ENCODE measurements at places on chromosomes 6 and 20.

- no peak for DNase-seq
- H3K27ac ChIP-seq: no peak overlapping the region
- H3K27me3 ChIP-seq: no peaks in the 10 kb centered on the region
- no peak overlapping the region for H3K4me3 ChIP-seq
- H3K36me3 ChIP-seq: peaks cover 39% of the 10 kb centered on the region
Observed at GRCh38 chr20:36528875-36529417, 12.4 kb upstream of the MYL9 start.

DNA sequence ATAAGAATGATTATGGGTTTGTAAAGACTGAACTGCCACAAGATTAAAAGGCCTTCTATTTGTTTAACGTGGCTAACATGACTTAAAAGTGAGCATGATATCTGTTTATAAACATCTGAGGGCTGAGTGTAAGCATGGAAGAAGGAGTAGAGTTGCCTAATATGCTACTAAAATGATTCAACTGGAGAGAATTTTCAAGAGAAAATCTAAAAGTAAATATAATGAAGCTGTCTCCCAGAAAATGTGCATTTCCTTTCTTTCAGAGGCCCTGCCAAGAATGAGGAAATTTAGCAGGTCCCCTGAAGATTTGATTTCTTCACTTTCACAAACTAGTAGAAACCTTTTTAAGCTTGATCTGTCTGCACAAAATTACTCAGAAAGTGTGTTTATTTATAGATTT is 4.2 kb upstream of the EYA4 start:
- H3K27ac ChIP-seq: no peak overlapping the region
- H3K27me3 ChIP-seq: peaks cover 31% of the 10 kb centered on the region
- no peak overlapping the region for H3K4me3 ChIP-seq
- no peaks in the 10 kb centered on the region for H3K36me3 ChIP-seq

DNA sequence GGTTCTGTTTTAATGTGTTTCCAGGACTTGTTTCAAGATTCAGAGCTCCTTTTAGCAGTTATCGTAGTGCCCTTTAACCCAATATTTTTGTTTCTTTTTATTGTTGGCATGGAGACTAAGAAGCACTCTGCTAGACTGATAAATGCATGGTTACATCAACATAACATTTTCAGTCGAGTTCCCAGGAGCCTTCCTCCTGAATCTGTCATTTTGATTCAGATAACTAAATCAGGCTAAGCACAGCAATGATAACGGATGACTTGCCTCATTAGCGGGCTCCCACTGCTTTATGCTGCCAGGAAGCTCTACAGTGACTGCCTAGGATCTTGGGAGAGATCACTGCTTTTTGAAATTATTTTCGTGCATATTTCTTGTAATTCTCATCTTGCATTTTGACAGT is 772.8 kb upstream of the GJE1 start:
- no peaks in the 10 kb centered on the region for H3K4me1 ChIP-seq
- no peak overlapping the region for H3K4me3 ChIP-seq
- no peaks in the 10 kb centered on the region for H3K36me3 ChIP-seq
- no peaks in the 10 kb centered on the region for H3K27me3 ChIP-seq

- no peaks in the 10 kb centered on the region for H3K4me1 ChIP-seq
- H3K36me3 ChIP-seq: no peaks in the 10 kb centered on the region
- no peak overlapping the region for H3K4me3 ChIP-seq
- DNase-seq: no peak
- H3K27me3 ChIP-seq: no peaks in the 10 kb centered on the region
- H3K27ac ChIP-seq: peak overlapping the region; percentile 2
Observed at GRCh38 chr6:143264379-143264778, 186.1 kb downstream of the ADAT2 start.
